ENCODE measurements at places on chromosomes 2 and 18.
A peak's percentile ranks its signal among the peaks of the same experiment; 100 is the strongest.

GRCh38 chr2:13504808-13505207 lies 788.1 kb downstream of the TRIB2 start:
- DNase-seq: no peak

- DNase-seq: no peak
Observed at GRCh38 chr2:159922563-159922962, 124.6 kb upstream of the CD302 start.

- DNase-seq: no peak
Observed at GRCh38 chr2:238939074-238939473, 91.2 kb downstream of the TWIST2 start.

DNA sequence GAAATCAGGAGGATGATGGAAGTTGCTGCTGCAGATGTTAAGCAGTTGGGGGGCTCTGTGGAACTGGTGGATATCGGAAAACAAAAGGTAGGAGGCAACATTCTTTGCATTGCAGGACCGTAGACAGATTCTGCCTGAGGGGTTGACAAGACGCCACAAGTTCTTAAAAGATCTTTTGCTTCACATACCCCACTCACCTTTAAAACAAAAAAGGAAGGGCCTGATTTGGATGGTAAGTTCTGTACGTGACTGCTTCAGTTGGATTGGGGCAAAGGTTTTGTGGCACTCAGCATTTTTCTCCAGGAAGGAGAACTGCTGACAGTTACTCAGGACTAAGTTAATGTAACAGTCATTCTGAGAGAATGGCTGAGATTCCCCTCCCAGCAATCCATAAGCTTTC lies 5.2 kb downstream of the CNDP2 start:
- peak; percentile 43 for DNase-seq

DNA sequence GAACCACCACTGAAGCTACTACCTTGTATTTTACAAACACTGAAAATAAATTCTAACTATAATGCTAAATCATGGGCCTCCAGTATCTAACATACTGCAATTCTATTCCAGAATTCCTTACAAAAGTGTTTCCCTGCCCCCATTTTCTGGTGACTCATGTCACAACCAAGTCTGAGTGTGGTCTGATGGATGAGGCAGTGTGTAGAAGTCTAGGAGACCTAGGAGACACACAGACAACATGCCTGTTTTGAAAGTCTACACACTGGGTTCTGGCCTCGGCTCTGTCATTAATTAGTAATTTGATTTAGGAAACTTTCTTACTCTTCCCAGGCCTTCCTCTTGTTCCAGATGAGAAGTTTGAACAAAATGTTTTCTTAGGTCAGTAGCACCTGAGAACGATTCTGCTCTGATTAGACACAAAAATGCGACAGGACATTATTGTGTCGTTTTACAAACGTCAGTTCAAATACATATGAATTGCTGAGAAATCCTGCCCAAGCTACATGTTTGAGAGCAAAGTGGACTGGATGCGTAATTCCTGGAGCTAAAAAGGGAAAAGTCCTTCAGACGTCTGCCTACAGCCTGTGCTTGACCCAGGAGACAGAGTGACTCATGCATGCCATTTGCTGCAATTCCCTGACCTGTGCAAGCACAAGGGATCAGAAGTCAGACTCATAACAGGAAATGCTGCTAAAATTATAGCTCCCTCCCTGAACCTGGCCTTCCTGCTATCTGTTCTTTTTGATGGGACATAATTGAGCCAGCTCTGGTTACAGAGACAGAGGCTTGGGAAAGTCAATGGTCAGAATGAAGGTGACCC lies 494.4 kb downstream of the SOX11 start:
- DNase-seq: peak; percentile 67

GRCh38 chr2:230922951-230923717 lies 1.9 kb downstream of the GPR55 start:
- no peak for DNase-seq

DNA sequence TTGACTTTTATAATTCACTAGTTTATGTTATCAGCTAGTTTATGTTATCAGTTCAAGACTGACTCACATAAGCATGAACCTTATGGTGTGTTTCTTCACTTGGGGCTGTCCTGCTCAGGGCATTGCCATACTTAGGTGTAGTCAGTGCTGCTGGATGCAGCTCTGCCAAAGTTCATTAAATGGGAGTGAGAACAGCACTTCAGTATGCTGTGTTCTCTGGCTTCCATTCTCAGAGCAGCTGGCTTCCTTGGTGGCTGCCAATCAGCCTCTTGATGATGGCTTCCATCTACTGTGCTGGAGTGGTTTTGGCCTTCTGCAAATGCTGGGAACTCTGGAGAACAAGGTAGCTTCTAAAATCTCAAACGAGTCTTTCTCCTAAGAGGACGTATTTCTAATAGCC lies 170.7 kb downstream of the TDRD15 start:
- DNase-seq: no peak

- DNase-seq: peak; percentile 16
Observed at GRCh38 chr2:235595422-235596010, 101.7 kb downstream of the AGAP1 start.

- DNase-seq: no peak
Observed at GRCh38 chr2:126222278-126222677, 433.7 kb upstream of the GYPC start.

GRCh38 chr2:121532347-121532766 lies 1.7 kb downstream of the RNU4ATAC start:
- no peak for DNase-seq

DNA sequence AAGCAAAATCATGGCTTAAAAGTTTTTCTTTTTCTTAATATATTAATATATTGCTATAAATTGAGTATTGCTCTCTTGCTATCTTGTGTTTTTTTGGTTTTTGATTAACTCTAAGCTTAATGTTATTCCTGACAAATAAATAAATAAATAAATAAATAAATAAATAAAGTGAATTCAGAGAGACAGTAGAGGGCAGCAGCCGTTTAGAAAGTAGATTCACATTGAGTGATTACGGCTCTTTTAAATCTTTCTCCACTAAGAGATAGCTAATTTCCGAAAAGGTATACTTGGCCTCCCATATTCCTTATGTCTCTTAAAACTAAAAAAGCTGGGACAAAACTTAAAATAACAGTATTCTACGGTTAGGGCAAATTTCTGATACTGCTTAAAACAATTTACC lies 34.3 kb downstream of the MSH2 start:
- DNase-seq: peak; percentile 25

GRCh38 chr2:85753525-85754312 lies at the start of gene ATOH8:
Gene ATOH8, plus strand, starts transcription at chr2:85753991. Its CDS starts 199 bp downstream, at chr2:85754190.
- no peak for DNase-seq

DNA sequence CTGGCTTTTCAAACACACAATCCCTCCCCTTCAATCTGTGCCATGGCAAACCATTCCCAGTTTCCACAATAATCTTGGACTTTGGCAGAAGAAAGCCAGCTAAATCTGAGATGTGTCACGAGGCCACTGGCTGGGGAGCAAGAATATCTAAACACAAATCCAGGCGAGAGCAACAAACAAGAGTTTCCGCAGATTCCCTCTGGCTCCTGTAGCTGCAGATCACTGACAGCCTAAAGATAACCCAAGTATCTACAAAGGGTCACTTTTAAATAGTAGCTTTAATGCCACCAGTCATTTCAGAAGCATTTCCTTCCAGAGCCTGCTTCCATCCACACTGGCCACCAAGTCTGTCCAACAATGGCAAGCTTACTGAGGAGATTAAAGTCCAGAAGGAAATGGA lies 86.9 kb downstream of the ACVR1 start:
- no peak for DNase-seq

DNA sequence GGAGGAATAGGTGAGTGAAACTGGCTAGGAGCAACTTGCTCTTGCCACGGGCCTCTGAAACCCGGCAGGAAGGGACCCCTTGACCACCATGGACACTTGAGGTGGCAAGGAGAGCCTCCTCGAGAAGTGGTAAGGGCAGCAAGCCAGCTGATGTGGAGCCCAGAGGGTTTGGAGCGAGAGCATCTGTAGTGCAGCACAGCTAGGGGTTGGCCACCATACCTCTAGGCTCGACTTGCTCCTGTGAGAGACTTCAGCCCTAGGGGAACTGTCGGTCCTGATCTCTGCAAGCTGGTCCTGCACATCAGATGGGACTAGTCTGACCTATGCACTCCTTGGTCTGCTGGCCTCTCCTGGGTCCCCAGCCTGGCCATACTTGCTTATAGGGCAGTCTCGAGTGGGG lies 158.4 kb downstream of the CCDC178 start:
- no peak for DNase-seq

- no peak for DNase-seq
Observed at GRCh38 chr2:56576001-56576400, 392.2 kb downstream of the CCDC85A start.

GRCh38 chr2:151782378-151783132 lies 45.7 kb downstream of the ARL5A start:
- DNase-seq: no peak

DNA sequence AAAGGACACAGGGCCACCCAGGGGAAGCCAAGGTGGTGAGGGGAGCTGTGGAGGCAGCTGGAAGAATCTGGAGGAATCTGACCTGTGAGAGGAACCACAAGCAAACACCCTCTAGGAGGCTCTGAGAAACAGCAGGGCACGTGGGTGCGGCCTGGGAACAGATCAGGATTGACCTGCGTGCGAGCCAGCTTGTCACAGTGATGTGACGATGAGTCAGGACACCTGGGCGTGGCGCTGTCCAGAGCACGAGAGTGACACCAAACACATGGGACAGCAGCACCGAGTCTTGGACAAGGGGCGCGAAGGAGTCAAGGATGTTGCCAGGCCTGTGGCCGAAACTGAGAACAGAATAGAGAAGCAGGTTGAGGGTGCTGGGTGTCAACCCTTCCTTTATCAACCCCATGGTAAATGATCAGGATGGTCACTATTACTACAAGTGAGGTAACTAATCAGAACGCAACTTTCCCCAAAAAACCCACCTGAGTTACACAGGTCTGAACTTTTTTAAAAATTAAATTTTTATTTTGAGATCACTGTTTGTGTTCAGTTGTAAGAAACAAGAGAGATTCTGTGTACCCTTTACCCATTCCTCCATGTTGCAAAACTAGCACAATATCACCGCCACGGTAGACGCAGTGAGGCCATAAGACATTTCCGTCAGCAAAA lies 637 bp upstream of the SFT2D3 start:
- DNase-seq: peak; percentile 93

- DNase-seq: peak; percentile 66
Observed at GRCh38 chr2:44171018-44171417, 2.3 kb downstream of the PPM1B start.

DNA sequence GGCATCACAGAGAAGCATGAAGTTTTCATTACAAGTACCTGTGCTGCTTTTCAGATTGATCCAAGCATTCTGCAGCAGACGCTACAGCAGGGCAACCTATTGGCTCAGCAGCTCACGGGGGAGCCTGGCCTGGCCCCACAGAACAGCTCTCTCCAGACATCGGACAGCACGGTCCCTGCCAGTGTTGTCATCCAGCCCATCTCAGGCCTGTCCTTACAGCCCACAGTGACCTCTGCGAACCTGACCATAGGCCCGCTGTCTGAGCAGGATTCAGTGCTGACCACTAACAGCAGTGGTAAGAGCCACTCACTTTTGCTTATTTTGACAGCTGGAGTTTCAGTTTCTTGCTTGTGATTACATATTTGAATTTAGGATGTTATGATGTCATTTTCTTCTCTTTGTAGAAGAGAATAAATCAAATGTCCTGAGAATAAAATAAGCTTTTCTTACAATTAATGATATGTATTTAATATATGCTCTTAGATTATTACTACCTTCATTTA lies 104.9 kb downstream of the ZNF236 start:
- DNase-seq: no peak

GRCh38 chr2:71859211-71859847 lies 288.3 kb downstream of the CYP26B1 start:
- DNase-seq: no peak

DNA sequence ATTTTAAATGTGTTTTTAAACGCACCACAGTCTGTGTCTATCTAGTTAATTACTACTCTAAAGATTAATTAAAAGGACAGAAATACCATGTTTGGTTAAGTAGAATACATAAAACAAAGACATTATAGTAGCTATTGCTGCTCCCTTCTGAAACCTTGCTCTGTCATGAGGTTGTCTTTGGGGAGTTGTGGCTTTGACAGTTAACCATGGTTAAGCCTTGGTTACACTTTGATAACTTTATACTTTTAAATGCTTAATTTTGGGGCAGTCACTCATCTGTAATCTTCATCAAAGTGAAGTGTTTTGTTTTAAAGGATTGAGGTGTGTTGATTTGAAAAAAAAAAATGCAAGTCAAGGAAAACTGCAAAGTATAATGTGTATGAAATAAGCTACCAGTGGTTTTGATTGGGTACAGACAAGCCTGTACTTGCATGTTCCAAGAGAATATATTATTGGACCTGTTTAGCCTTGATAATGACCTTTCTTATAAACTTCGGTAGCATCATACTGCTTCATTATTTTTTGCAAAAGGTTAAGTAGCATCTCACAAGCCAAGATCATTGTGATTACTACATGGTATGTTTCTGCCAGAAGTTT lies 29.8 kb upstream of the TBR1 start:
- no peak for DNase-seq

DNA sequence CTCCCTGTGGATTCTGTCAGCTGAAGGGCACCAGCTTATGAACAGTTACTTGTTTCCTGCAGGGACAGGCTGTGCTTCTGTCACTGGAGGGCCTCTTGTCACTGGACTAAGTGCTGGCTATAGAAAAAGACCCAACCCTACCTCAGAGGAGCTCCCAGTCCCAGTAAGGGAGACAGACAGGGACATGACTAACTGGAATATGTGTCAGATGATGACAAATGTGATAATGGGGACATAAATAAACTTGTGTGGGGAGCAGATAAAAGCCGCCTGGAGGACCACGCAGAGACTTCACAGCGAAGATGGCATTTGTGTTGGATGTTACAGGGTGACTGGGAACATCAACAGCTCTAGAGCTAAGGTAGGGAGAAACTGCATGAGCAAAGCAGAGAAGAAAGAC lies 95.0 kb downstream of the MAPRE2 start:
- DNase-seq: no peak

- no peak for DNase-seq
Observed at GRCh38 chr2:180364719-180365118, 357.6 kb upstream of the CWC22 start.

GRCh38 chr2:46574457-46575355 lies 95.3 kb downstream of the TMEM247 start:
- no peak for DNase-seq

DNA sequence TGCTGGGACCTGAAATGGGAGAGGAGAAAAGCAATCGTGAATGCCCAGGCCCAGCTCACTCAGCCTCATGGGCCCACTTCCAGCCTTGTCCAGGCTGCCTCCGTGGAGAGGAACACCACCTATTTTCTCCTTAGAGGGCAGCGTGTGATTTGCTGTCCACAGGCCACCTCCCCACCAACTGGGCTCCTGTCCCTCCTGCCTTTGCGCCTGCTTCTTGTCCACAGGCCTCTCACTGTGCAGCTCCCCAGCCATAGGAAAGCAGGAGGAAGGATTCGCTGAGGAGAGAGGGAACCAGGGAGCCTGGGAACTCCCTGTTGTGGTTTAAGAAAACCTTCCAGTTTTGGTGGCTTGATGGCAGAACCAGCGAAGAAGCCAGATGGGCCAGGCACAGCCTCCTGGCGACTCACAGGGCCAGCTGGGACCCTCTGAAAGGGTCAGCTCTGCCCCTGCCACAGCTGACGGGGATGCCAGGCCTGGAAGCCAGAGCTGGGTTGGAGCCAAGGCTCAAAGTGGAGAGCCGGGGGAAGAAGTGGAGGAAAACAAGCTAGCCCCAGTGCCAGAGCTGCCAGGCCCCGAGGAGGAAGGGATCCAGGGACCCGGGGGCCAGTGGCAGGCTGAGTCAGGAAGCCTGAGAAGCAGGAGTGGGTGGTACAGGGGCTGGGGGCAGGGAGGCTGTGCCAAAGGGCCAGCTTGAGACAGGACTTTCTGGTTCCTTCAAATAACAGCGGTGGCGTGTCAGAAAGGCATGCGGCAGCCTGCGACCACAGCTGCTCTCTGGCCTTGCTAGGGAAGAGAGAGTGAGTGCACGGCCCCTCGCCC lies 9.9 kb downstream of the TMBIM1 start:
- no peak for DNase-seq

Measured in RCC 7860 (cell line).